NCI-H524 treated with DMSO at 0.1 percent for 48 hours (cell line): ENCODE measurements at places on chromosomes 16 and 17.

DNA sequence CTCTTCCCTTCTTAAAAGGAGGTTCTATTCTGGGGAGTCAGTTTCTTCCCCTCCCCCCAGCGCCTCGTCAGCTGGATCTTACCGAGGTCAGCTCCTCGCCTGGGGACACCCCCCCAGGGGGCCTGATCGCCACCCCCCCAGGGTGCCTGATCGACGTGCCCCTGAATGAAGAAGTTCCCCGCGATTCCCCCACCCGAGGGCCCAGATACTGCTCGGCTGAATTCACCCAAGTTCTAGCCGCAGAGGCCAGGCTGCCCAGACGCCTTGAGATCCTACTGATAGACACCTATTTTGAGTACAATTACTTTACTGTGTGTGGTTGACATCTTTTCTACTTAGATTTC is 1.4 kb downstream of the RAB11FIP3 start:
- no peak for DNase-seq

- no peak for DNase-seq
These were observed 878 bp upstream of the RNF157 start for GRCh38 chr17:76241204-76241538.

GRCh38 chr16:65681406-65681805 is 559.5 kb upstream of the CDH11 start:
- no peak for DNase-seq

DNA sequence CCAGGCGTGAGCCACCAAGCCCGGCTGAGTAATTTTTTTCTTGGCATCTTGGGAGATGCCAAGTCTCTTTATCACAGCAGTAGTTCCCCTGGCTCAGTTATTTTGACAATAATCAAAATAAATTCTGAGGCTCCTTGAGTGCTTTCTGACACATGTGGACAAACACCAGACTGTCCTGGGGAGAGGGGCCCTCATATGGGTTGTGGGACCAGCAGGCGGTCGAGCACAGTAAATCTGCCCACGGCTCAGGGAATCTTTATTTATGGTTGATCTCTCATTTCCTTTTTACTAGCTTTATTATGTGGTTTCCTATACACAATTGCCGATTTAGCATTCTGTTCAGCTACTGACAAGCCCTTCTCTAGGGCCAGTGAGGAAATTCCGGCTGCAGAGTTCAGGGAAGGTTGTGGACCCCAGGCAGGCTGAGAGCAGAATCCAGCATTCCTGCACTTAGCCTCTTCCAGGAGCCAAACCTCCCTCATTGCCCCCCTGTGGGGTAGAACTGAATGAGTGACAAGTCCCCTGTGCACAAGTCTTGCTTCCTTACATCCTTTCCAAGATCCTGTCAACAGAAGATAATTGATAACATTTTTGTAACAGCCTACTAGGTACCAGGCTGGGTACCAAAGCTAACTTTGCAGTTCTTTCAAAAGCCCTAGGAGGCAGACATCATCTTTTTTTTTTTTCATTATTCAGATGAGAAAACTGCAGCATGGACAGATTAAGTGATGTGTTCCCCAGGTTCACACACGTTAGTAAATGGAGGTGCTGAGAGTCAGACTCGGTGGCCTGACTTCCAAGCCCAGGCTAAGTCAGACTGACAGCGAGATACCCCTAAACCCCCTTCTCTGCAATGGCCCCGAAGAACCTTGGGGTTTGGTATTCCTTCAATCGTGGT is 40.2 kb downstream of the HS3ST3B1 start:
- DNase-seq = no peak

DNA sequence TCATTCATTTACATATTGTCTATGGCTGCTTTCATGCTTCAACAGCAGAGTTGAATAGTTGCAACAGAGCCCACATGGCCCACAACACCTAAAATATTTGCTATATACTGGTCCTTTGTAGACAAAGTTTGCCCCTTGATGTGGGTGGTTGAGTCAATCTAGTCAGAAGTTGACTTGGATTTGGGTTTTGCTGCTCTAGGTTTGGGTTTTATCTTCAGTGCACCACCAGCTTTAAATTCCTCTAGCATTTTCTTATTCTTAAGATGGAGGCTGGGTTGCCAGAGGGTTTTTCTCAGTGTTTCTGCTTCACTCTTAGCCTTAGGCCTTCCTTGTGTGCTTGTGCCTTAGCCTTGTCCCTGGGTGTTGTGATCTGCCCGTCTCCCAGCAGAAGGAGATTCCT is 51.0 kb downstream of the CCDC182 start:
- no peak for DNase-seq

DNA sequence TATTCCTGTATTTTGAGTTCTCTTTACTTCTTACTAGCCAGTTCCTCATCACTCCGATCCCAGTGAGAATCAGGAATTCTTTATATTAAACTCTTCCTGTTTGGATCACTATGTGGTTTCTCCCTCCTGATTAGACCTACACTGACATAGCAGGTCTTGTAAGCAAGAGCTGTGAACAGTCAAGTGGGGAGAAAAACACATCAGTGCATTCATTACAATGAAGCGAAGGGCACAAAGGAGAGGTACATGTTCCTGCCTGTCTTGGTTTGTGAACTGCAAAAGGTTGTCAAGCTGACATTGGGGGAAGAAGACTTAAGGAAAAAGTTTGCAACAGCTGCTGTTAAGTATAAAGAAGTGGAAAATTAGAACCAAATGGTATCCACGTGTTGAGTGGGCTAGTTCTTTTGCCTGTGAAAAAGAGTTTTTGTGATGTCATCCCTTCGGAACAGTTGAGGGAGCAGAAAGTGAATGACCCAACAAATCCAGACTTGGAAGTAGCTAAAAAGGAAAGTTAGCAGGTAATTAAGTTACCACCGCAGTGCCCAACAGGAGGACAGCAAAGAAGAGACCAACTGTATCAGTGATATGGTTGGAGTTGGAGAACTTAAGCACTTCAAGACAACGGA is 23.0 kb upstream of the TRIM25 start:
- DNase-seq = no peak

DNA sequence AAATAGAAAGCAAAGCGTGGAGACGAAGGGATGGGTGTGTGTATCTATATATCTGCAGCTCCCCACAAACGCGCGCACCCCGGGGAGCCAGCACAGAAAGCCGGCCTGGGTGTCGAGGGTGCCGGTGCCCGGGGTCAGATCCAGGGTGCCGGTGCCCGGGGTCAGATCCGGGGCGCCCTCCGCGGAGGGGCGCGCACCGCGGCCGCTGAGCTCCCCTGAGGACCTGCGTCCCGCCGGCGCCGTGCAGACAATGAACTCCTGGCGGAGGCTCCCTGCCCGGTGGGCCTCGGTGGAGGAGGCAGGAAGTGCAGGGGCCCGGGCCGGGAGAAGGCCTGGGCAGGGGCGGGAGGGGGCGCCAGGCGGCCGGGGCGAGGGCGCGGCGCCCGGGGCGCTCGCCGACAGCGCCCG is 1.1 kb downstream of the ZNF423 start:
- no peak for DNase-seq

DNA sequence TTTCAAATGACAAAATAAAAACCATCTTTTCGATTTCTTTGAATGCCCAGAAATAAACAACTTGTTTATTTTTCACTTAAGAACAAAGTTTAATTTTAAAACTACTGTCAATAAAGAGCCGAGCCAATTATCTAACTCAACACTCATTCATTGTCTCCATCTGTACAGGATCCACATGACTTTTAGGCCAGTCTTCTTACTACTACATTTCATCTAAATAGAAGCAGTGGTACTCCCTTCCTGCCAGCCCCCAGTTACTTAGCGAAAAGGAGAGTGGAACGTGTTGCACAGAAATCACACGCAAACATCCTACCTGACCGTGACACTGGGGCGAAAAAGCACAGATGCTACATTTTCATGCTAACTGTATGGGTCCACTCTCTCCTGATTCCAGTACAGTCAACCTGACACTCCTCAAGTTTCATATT is 1.2 kb downstream of the GNA13 start:
- DNase-seq = no peak

DNA sequence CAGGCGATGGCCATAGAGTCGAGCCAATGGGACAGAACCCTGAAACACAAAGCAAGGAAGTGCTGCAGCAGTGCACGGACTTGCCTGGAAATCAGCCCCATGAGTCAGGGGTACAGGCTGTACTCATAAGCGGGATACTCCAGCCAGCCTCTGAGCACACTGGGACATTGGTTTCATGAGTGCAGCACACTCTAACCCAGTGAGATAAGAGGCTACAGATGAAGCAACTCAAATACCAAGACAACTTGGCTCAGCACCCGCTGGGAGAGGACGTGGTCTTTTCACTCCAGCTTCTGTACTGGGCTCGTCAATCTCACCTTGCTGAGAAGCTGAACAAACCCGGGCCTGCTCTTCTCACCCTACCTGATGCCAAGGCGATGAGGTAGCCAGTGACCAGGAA is 98.2 kb downstream of the AXIN2 start:
- DNase-seq = no peak

GRCh38 chr16:11401161-11402050 is 56.1 kb downstream of the RMI2 start:
- no peak for DNase-seq

DNA sequence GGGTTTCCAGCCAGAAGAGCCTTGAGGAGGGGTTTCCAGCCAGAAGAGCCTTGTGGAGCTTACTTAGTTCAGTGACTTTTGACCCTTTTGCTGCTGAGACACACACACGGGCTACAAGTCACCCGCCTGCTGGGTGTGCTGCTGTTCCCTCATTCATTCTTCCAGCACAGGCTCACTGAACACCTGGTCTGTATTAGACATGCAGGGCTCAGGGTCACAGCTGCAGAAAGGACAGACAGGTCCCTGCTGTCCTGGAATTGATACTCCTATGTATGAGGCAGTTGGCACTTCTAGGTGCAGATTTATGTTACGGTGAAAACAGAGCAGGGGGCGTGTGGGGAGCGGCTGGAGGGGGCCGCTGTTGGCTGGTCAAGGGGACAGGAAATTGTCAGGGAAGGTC is 6.8 kb downstream of the CACNG4 start:
- no peak for DNase-seq

DNA sequence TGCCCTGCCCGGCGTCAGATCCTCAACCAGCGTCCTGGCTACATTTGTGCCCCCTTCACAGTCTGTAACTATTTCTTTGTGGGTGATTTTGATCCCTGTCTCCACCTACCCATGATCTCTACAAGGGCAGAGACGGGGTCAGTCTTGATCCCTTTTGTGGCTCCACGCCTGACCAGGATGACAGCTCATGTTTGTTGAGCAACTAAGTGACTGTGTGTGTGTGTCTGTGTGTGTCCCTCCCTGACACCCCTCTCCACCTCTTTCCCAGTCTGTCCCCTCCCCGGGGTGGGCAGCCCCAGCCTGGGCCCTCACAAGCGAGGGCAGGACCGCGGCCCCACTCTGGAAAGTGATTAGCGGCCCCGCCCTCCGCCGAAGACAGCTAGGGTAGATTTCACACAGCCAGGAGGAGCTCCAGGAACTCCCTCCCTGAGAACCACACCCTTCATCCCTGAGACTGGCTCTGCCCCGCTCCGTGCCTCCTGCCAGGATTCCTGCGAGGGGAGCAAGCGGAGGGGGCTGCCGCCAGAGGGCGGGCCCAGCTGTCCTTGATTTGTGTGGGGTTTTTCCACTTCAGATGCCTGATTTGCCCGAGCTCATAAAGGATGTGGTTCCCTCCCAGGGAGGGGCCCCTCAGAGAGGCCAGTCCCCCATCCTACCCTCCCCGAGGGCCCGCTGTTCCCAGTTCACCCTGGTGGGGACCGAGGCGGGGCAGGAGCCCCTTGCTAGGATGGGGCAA is 5.3 kb upstream of the HS3ST6 start:
- peak; percentile 68 for DNase-seq

GRCh38 chr16:23258919-23259237 is 43.2 kb upstream of the SCNN1B start:
- DNase-seq = no peak

DNA sequence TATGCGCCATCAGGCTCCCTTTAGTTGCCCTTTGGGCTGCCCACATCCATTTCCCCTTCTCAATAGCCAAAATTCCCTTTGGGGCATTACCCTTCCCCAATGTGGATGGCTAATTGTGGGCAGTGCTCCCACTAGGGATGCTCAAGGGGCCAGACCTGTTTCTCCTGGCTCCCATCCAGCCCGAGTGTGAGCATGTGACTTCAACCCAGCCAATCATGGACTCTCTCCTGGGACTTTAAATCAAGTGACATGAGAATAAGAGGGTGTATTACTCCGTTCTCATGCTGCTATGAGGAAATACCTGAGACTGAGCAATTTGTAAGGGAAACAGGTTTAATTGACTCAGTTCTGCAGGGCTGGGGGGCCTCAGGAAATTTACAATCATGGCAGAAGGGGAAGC is 60.9 kb upstream of the WSB1 start:
- no peak for DNase-seq

DNA sequence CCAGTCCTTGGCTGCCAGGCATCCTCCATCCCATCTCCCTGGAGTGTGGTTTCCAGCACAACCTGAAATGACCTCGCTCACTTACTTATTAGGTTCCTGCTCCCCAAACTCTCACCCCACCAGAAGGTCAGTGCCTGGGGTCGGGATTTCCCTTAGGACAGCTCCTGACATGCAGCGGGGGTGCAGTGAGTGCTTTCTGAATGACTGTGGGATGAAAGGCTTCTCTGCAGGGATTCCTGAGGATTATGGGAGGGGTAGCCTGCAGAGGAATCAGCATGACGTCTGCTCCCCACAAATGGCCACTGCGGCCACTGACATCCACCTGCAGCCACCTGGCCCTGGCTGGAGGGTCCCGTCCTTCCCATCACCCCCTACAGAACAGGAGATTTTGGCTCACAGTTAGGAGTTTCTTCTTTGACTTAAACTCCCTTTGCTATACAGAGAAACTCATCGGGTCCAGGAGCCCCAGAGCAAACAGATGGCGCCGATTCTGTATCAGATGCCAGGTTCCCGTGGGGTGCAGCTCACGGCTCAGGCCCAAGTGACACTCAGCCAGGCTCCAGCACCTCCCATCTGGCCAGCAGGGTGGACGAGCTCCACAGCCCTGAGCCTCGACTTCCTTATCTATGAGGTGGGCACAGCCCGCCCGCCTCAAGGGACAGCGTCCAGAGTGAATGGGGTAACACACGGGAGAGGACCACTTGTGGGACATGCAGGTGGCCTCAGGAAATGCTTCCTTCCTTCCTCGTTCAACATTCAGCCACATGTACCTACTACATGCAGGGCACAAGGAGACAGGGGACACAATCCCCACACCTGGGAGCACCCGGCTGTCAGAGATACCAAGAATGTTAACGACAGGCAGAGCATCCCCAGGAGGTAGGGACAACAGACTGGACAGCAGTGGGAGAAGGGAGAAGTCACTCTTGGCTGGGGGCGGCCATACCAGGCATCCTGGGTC is 69.8 kb downstream of the RMI2 start:
- peak; percentile 7 for DNase-seq

- no peak for DNase-seq
These were observed 187.5 kb upstream of the FOXF1 start for GRCh38 chr16:86322806-86323205.

GRCh38 chr16:1673424-1674151 is 4.5 kb upstream of the JPT2 start:
- no peak for DNase-seq
